Progenitor cell of endocrine pancreas (in vitro differentiated cells): ENCODE measurements at places on chromosomes 1 and 21. TPM values are rescaled to one million over a fixed set of nuclear protein-coding genes. Genes with fewer than 3 reads are reported as not detected.
A peak's percentile ranks its signal among the peaks of the same experiment; 100 is the strongest.

The KRTAP13-2 gene
- total RNA-seq: not detected in 2 replicates

The OR6P1 gene
- total RNA-seq: not detected in 2 replicates

The SYTL1 gene
- total RNA-seq: 9.4 and 15.5 TPM in 2 replicates

The GOLT1A gene
- total RNA-seq: 4.2 and 5.0 TPM in 2 replicates

The LIN28A gene
- total RNA-seq: 80.2 and 87.8 TPM in 2 replicates

The LY9 gene
- not detected in 2 replicates for total RNA-seq

The OXCT2 gene
- 0.38 TPM in 1 of 2 replicates, not detected in the other for total RNA-seq

The CNN3 gene
- total RNA-seq: 341 and 342 TPM in 2 replicates

The SETD4 gene
- 45.8 and 45.9 TPM in 2 replicates for total RNA-seq

DNA sequence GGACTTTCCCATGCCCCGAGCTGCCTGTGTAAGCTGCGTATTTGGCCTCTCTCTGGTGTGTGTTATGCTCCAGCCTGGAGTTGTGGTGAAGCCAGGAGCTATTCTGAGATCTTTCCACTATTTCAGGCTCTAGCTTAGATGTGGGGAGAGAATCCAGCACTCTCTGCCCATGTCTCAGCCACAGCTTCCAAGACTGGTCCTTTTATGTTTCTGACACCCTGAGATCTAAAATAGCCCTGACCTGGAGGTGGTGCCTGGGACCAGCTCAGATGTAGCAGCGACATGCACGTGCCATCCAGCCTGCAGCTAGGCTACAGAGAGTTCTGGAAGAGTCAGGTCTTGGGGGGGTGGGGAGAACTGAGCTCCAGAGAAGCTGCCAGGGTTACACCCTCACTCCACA is 76.5 kb downstream of the TENT5C start:
- peaks cover 27% of the 10 kb centered on the region for H3K27me3 ChIP-seq
- H3K36me3 ChIP-seq: no peaks in the 10 kb centered on the region
- H3K27ac ChIP-seq: no peak overlapping the region
- H3K4me1 ChIP-seq: peaks cover 3% of the 10 kb centered on the region
- no peak for DNase-seq
- H3K4me3 ChIP-seq: no peak overlapping the region

- H3K36me3 ChIP-seq: no peaks in the 10 kb centered on the region
Observed at GRCh38 chr1:29577512-29577911, 341.2 kb downstream of the PTPRU start.

DNA sequence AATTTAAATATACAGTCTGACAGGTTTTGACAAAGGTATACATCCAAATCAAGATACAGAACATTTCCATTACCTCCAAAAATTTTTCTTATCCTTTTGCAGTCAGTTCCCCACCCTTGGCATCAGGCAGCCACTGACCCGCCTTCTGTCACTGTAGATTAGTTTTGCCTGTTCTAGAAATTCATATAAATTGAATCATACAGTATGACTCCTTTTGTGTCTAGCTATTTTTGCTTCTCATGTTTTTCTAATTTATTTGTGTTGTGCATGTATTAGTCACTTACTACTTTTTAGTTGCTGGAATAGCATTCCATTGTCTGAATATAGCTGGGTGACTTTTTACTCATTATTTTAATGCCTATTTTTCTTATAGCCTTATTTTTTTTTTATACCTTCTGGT is 3.8 kb downstream of the UTP25 start:
- peaks cover 16% of the 10 kb centered on the region for H3K36me3 ChIP-seq
- no peaks in the 10 kb centered on the region for H3K27me3 ChIP-seq
- no peak overlapping the region for H3K4me3 ChIP-seq
- H3K4me1 ChIP-seq: peaks cover 6% of the 10 kb centered on the region
- no peak for DNase-seq

- DNase-seq: no peak
- peaks cover 5% of the 10 kb centered on the region for H3K4me1 ChIP-seq
- no peaks in the 10 kb centered on the region for H3K36me3 ChIP-seq
- no peak overlapping the region for H3K27ac ChIP-seq
Observed at GRCh38 chr1:36554323-36554628, 71.6 kb upstream of the CSF3R start.

DNA sequence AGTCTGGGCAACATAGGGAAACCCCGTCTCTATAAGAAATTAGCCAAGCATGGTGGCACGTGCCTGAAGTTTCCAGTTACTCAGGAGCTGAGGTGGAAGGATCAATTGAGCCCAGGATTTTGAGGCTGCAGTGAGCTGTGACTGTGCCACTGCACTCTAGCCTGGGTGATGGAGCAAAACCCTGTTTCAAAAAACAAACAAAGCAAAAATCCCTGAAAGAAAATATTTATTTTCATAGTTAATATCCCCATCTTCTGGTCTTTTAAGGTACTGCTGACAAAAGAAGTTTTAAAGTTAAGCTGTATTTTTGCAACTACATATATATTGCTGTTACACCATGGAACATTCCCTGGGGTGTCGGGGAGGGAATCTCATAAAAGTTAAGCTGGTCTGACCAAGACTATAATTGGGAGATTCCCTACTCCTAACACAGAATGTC is 26.0 kb downstream of the VAMP4 start:
- H3K27ac ChIP-seq: no peak overlapping the region
- DNase-seq: no peak
- no peaks in the 10 kb centered on the region for H3K4me1 ChIP-seq
- no peak overlapping the region for H3K4me3 ChIP-seq
- H3K36me3 ChIP-seq: no peaks in the 10 kb centered on the region

- H3K27ac ChIP-seq: no peak overlapping the region
- no peak for DNase-seq
- H3K4me3 ChIP-seq: no peak overlapping the region
- H3K4me1 ChIP-seq: no peaks in the 10 kb centered on the region
Observed at GRCh38 chr1:117942293-117942692, 12.8 kb downstream of the WDR3 start.

DNA sequence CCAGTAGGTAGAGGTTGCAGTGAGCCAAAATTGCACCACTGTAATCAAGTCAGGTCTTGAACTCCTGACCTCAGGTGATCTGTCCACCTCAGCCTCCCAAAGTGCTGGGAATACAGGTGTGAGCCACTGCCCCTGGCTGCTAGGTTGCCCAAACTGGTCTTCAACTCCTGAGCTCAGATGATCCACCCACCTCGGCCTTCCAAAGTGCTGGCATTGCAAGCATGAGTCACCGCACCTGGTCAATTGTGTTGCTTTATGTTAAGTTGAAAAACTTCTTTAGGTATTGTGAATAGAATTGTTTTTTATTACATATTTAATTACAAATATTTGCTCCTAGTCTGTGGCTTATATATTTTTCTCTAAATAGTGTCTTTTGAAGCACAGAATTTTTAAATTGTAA is 80.5 kb downstream of the PRKAB2 start:
- peaks cover 6% of the 10 kb centered on the region for H3K4me1 ChIP-seq
- no peak overlapping the region for H3K4me3 ChIP-seq
- no peak overlapping the region for H3K27ac ChIP-seq
- H3K36me3 ChIP-seq: no peaks in the 10 kb centered on the region

- no peak overlapping the region for H3K27ac ChIP-seq
- H3K4me3 ChIP-seq: no peak overlapping the region
- H3K36me3 ChIP-seq: no peaks in the 10 kb centered on the region
- peaks cover 26% of the 10 kb centered on the region for H3K27me3 ChIP-seq
Observed at GRCh38 chr1:181438013-181438412, 45.3 kb upstream of the CACNA1E start.

DNA sequence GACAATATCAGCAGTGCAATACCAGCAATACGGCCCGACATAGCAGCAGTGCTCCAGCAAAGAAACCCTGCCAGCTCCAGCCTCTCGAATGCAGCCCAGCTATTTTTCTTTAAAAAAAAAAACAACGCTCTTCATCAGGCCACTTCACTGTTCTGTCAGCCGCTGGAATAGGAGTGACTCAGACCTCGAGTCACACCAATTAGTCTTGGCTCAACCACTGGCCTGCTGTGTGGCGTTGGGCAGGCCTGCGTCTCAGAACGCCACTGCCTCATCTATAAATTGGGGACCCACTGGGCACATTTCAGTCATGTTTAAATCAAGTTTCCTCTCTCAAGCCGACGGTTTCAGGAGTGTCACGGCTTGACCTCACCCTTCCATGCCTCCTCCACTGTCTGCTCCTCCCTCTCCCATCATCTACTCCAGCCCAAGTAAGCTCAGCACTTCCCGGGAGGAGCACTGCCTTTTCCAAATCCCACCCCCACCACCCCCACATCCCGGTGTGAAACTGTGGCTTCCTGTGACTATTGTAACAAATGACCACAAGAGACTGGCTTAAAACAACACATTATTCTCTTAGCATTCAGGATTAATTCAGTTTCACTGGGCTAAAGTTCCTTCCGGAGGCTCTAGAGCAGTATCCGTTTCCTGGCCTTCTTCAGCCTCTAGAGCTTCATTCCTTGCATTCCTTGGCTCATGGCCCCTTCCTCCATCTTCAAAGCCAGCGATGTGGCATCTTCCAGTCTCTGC is 71.9 kb upstream of the EFHD2 start:
- peak overlapping the region; percentile 29 for H3K27ac ChIP-seq
- H3K4me1 ChIP-seq: peaks cover 6% of the 10 kb centered on the region
- no peak for DNase-seq
- H3K27me3 ChIP-seq: peaks cover 15% of the 10 kb centered on the region
- H3K4me3 ChIP-seq: no peak overlapping the region

DNA sequence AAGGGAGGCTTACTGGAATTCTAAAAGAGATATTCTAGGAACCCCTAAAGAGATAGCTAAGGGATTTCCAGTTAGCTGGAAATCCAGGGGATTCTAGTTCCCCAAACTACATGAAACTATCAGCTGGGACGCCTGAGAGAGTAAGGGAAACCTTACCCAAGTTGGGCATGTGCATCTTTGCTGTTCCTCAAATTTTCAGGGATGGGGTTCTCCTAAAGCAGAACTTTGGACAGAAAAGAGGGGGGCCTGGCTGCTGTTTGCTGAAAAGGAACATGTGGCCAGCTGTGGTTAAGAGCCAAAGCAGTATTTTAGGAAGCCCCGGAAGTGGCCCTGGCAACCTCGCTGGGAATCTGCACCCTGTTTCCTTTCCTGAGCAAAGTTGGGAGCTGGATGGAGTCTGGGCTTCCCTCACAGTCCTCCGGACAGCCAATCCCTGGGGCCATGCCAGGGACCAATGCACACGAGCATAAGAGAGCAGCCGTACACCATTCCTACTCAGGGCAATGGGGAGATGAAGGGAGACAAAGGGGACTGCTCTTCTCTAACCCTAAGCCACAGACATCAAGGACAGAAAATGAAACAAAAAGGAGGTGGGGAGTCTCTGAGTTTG is 154.3 kb downstream of the PLXNA2 start:
- peaks cover 12% of the 10 kb centered on the region for H3K36me3 ChIP-seq
- no peak for DNase-seq
- no peak overlapping the region for H3K27ac ChIP-seq
- H3K4me1 ChIP-seq: peaks cover 2% of the 10 kb centered on the region

DNA sequence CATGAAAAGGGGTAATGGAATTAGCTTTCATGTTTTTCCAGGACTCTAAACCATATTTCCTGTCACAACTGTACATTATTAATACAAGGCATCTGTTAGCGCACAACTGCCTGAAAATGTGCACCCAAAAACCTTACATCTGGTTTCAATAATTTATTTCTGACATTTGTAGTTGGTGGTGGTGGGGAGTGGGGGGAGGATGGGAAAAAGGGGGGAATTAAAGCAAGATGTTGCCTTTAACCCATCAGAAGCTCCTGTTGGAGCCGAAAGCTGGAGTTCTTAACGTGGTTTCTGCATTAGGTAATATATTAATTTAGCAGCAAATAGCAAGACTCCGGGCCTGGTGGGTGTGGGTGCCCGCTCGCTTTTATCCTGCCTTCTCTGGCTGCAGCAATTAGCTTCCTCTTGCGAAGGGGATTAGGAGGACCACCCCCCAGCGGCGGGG is 36.9 kb upstream of the HHAT start:
- H3K27me3 ChIP-seq: peaks cover 8% of the 10 kb centered on the region
- peaks cover 15% of the 10 kb centered on the region for H3K4me1 ChIP-seq
- DNase-seq: no peak
- H3K36me3 ChIP-seq: no peaks in the 10 kb centered on the region
- peak overlapping the region; percentile 84 for H3K27ac ChIP-seq
- H3K4me3 ChIP-seq: peak overlapping the region; percentile 76

DNA sequence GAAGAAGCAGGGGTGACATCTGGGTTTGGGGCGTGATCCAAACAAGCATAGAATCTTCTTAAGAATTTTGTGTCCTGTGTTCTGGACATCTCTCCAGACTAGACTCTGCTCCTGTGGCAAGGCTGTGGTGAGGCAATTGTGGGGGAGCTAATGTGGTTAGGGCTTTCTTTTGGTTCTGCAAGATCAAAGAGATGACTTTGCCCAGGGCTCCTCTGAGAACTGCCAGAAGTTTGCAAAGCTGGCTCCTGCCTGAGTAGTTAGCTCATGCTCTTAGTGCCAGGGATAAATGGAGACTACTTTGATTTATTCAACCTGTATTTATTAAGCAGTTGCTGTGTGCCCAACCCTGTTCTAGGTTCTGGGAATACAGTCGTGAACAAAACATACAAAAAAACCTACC is 34.0 kb upstream of the CRNN start:
- DNase-seq: no peak
- H3K27me3 ChIP-seq: no peaks in the 10 kb centered on the region
- no peaks in the 10 kb centered on the region for H3K4me1 ChIP-seq
- no peak overlapping the region for H3K4me3 ChIP-seq

- no peak overlapping the region for H3K4me3 ChIP-seq
- H3K36me3 ChIP-seq: no peaks in the 10 kb centered on the region
- no peak overlapping the region for H3K27ac ChIP-seq
- no peaks in the 10 kb centered on the region for H3K4me1 ChIP-seq
Observed at GRCh38 chr1:182567629-182568028, 21.4 kb downstream of the RNASEL start.

DNA sequence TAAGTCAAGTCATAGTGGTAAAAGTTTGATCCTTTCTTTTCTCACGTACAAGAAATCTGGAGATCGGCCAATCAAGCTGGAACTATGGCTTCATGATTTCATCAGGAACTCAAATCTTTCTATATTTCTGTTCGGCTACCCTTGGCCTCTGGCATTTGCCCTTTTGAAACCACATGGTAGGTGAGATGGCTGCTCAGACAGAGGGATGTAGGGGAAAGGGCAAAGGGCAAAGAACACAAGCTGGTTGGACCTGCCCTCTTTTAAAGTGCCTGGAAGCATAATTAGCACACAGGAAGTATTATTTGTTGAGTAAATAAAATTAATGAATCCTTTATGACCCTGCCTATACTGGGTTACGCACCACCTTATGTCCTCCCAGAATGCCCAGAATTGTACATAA is 11.5 kb upstream of the RGS1 start:
- H3K4me1 ChIP-seq: peaks cover 15% of the 10 kb centered on the region
- no peak for DNase-seq
- no peaks in the 10 kb centered on the region for H3K36me3 ChIP-seq
- no peak overlapping the region for H3K27ac ChIP-seq

DNA sequence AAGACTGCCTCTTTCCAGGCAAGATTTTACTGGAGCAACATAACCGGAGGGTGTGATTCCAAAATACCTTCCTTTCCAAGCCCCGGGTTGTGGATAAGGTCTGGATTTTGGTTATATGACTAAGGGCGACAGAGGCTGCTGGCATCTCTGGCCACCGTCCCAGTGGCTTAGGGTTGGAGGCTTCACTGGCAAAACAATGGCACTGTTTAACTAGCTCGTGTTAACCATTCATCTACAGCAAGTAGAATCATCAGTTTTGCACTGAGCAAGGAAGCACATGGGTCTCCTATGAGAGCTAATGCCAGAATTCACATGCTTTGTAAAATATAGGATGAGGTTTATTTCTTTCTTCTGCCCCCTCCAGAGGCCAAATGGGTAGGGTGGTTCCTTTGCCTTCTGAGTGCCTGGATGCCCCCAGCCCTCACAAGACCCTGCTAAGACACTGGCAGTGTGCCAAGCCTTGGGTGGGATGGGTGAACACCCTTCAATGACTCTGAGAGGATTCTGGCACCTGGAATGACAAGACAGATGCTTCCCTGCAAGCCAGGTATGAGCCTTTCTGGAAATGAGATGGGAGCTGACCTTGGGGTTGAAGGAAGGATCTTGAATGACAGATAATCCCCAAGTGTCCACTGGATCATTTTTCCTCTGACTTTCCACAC is 36.8 kb downstream of the DHCR24 start:
- no peak for DNase-seq
- no peak overlapping the region for H3K27ac ChIP-seq
- peaks cover 28% of the 10 kb centered on the region for H3K36me3 ChIP-seq
- no peak overlapping the region for H3K4me3 ChIP-seq
- H3K4me1 ChIP-seq: no peaks in the 10 kb centered on the region
